ENCODE measurements at places on chromosomes 3 and 15.

DNA sequence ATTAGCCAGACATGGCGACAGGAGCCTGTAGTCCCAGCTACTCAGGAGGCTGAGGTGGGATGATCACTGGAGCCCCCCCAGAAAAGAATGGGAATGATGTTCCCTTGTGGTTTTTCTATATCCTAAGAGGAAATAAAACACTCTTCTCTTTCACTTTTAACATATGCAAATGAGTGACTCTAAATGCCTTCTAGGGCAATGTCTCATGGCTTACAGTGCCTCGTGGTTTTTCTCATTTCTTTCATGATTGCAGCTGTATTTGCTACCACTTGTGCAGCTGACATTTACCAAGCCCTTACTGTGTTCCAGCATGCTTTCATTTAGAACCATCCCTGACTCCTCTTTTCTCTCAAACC, 26.4 kb downstream of the STOML1 start:
- no peak for DNase-seq

- DNase-seq, result no peak
Observed at GRCh38 chr3:177474652-177475355, 277.5 kb upstream of the TBL1XR1 start.

- no peak for DNase-seq
Observed at GRCh38 chr3:104436506-104436905, 930.2 kb upstream of the ALCAM start.

GRCh38 chr3:55486857-55487380, at the start of gene WNT5A:
TSS of gene WNT5A (minus strand) at chr3:55487306. CDS start at chr3:55486985, 321 bp downstream.
- DNase-seq, result no peak

GRCh38 chr15:69793781-69794451, 303.8 kb downstream of the TLE3 start:
- DNase-seq, result no peak

DNA sequence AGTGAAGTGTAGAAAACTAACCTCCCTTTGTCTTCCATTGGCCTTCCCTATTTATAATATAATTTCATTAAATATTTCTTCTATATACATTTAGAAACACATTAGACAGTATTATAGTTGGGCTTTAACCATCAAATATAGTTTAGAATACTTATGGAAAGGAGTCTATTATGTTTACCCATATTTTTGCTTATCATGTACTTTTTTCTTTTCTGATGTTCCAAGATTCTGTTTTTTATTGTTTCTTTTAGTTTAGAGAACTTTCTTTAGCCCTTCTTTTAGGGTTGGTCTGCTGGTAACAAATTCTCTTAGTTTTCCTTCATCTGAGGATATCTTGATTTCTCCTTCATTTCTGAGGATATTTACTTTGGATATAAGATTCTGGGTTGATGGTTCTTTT, 23.7 kb downstream of the SH3GL3 start:
- no peak for DNase-seq

- no peak for DNase-seq
Observed at GRCh38 chr3:14524311-14524711, 15.8 kb downstream of the GRIP2 start.

DNA sequence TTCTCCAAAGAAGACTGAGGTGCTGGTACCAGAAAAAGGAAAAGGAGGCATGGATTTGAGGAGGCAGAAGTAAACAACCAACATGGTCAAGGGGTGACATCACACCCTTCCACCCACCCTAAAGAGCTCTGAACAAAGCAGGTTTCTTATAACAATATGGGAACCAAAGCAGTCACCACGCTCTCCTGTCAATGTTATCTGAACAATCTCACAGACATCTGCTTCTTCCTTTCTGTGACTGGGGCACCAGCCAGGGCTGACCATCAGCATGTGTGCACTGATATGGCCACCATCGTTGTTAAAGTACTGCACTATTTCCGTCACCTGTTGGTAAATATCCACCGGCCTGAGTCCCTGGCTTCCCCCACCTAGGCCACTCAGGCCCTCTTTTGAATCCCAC, 252.9 kb downstream of the SHQ1 start:
- no peak for DNase-seq

DNA sequence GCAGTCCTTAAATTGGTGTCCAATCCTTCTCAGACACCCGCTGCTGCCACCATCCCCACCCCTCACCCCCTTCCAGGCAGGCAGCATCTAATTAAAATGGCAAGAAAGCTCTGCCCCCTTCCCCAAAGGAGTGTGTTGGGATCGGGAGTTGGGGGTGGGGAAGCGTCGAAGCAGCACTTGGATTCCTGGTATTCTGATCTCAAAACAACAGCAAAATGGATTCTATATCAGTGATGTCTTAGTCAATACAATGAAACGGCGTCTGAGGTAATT, 1.4 kb downstream of the TNIK start:
- no peak for DNase-seq

- DNase-seq, result no peak
Observed at GRCh38 chr3:86772699-86773098, 218.2 kb downstream of the VGLL3 start.

DNA sequence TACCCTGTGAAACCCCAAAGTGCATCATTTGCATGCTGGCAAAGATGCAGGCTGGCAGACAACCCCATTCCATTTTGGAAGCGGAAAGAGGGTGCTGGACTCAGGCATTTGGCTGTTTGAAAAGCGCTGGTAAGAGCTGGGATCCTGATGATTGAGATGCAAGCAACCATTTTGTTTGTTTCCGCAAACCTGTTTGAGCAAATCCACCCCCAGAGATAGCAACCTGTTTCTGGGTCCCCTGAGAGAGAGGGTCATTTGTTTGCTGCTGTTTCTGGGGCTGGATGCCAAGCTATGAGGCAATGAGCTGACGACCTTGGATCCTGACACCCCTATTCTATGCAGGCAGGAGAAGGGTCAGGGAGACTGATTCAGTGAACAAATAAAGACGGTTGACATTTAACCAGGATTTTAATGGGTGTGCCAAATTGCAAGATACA, 9.8 kb downstream of the SLC6A1 start:
- no peak for DNase-seq

GRCh38 chr3:89171687-89172545, 64.5 kb downstream of the EPHA3 start:
- DNase-seq, result no peak

DNA sequence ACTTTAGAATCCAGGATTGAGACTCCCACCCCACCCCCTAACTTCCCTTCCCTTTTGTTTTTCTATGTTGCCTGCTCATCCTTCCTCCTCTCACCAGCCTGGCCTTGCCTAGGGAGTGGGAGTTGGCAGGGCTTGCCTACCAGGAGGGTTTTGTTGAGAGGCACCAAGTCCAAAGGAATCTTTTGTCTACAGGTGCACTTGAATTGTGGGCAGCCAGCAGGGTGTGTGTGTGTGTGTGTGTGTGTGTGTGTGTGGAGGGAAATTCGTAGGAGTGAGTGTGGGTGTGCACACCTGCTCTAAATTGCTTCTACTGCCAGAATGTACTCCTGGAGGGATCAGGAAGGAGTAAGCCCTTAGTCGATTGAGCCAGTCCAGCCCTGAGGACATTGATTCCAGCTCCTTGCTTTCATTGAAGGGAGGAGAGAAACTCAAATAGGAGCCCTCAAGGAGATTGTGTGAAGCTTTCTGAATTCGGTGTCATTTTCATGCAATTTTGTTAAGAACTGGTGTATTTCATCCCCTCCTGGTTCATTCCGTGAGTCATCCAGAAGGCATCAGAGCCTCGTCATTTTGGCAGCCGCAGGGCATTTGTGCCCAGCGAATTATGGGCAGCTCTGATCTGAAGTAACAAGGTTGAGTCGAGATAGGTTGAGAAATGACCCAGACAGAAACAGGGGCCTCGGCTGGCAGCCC, 112.1 kb downstream of the SLCO3A1 start:
- DNase-seq, result no peak

- DNase-seq, result no peak
Observed at GRCh38 chr3:186280737-186281136, 81.3 kb downstream of the DGKG start.

DNA sequence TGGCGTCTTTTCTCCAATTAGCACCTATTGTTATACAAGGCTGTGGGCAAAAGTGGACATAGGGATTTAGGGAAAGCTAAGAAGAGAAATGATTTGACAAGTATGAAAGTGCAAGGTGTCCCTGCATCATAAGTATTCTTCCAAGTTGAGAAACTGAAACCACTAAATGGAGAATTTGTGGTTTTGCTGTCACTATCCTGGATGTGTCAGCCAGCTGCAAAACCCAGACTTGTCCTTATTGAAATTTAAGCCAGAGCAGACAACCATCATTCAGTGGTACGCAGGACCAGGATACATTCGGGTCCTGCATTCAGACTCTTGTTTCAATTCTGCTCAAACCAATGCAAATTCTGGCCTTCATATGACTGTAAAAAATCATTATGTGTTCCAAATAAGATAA, 384.8 kb upstream of the TGFBR2 start:
- DNase-seq, result no peak

DNA sequence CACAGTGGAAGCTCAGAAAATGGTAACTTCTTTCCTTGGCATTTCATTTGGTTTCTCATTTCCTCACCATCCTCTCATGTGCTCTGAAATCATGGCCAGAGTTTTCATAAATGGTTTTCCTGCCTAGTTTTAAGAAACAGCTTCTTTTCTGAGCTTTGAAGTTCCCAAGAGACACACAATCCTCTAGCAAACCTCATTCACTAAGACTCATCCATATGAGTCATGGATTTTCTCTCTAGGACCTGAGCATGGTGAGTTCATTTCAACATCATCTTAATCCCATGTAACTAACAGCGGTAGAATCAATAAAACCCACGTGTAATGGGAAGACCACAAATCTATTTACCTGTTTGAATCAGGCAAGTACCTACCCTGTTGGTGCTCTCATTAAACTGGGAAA, 274.5 kb upstream of the LRTM1 start:
- DNase-seq, result no peak

- DNase-seq, result no peak
Observed at GRCh38 chr15:77021803-77022381, 27.0 kb downstream of the PSTPIP1 start.
